ENCODE measurements at places on chromosomes 2 and 18.
A peak's percentile ranks its signal among the peaks of the same experiment; 100 is the strongest.

GRCh38 chr2:30272286-30272685, 41.0 kb downstream of the LBH start:
- DNase-seq = no peak

- no peak for DNase-seq
These were observed 56.8 kb upstream of the MGAT4A start for GRCh38 chr2:98787700-98788099.

DNA sequence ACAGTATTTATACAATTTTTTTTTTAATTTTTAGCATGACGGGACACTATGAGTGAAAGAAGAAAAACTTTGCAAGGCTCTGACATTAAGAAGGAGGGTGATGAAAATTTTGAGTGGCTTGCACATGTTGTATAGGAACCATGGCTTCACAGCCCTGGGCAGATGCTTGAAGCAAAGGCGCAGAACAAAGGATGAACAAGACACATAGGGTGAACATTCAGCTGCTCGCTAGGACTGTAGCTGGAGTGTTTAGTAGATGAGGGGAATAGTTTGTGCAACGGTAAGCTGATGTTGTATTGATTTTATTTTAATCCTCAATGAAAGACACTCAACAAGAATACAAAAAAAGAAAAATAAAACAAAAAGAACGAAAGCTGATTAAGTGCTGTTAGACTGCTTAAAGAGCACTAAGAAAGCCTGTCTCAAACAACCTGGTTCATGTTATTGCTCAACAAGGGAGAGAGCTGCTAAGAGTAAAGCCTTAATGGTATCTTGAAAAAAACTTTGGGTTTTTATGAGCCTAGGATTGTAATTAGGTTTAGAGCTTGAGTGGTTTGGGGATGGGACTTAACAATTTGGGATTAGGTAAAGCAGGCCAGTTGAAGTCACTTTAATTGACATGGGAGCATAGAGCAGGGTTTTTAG, 41.2 kb upstream of the GCFC2 start:
- DNase-seq = peak; percentile 47

DNA sequence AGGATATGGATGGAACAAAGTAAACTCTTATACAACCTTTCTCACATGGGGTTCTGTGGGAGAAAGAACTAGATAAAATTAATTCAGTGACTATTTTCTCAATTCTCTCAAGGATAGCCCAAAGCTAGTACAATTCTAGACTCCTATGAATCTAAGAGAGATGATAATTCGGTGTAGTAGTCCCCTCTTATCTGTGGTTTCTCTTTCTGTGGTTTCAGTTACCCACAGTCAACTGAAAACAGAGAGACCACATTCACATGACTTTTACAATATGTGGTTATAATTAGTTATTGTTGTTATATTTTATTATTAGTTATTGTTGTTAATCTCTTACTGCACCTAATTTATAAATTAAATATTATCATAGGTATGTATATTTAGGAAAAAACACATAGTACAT, 53.5 kb upstream of the C2orf15 start:
- DNase-seq = no peak

GRCh38 chr2:127437781-127438726, 19.8 kb downstream of the PROC start:
- DNase-seq = peak; percentile 32

DNA sequence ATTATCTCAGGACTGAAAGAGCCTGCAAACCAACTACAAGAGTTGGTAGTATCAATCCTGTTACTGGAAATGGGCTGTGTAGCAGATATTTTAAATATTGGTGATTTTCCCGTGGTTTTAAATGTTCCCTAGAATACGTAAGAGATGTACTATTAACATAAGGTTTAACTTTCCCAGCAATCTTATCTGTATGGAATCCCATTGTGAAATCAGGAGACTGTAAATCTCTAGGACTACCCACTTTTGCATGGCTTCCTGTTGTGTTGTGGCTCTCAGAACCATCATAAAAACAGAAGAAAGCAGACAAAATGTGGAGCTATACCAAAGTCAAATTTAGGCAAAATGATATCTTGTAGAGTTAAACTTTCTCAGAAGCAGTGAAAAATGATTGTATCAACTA, 641.5 kb upstream of the SETBP1 start:
- DNase-seq = no peak

DNA sequence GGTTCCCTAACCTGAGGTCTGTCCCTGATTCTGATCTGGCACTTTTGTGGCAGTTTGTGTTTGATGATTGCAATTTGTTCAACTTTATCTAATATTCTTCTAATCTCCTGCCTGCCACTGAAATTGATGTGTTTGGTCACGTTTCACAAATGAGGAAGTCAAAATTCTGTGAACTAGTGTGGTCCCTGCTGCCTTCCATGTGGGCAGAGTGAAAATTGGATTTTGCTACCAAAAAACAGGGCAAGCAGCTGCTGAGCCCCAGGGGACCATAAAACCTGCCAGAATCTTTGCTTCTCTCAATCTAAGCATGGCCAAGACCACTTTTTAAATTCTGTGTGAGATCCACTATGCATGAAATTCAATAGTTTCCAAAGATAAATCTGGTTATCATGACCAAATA, 195.5 kb upstream of the CYRIA start:
- DNase-seq = no peak

DNA sequence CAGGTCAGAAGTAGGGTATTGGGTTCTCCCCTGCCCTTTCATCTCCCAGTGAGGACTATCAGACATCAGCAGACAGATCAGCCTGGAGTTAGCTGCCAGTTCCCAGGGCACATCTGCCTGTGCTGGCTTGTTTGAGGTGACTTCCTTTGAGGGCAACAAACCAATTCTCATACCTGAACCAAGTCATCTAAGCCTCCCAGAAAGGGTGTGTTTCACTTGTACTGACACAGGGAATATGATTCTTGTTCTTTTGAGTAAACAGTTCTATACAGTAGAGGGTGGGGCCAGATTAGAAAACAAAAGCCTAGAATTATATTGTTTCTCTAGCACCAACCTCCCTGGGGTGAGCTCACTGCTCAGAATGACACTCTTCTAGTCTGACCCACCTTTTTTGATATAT, 591.9 kb downstream of the SLC4A3 start:
- DNase-seq = no peak

- no peak for DNase-seq
These were observed 218.3 kb upstream of the SMAD7 start for GRCh38 chr18:49169037-49169521.

DNA sequence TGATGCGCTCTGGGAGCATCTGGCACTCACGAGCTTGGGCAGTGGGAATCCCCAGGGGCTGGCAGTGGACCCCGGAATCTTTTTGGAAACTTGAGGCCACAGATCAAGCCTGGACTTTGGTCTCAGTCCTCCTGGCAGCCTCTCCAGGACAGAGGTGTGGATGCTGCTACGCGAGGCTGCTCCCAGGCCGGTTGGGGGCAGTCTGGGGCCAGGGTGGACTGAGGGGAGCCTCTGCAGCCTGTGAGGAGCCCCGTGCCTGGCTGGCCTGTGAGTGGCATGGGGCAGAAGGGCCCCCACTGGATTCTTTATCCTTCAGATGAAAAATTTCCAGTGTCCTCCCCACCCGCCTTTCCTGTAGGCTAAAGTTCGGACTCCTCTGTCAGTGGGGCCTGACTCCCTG, 12.7 kb upstream of the DES start:
- no peak for DNase-seq

- no peak for DNase-seq
These were observed 18.5 kb downstream of the ZBTB7C start for GRCh38 chr18:48390641-48391040.

DNA sequence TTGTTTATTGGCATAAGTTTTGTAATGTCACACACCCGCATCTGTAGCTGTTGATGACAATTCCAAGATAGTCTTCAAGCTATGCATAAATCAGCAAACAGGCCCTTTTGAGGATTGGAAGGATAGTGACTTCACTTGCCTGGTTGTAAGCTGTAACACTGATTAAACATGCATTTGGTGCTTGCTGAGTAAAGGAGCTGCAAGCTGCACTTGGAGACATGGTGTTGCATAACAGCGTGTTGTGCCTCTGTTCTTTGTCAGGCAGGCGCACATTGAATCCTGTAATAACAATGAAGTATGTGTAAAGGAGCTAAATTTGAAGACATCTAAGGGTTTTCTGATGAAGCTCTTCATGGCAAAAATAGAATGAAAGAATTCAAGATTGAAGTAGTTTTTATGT, 68.7 kb upstream of the TTC27 start:
- DNase-seq = no peak

DNA sequence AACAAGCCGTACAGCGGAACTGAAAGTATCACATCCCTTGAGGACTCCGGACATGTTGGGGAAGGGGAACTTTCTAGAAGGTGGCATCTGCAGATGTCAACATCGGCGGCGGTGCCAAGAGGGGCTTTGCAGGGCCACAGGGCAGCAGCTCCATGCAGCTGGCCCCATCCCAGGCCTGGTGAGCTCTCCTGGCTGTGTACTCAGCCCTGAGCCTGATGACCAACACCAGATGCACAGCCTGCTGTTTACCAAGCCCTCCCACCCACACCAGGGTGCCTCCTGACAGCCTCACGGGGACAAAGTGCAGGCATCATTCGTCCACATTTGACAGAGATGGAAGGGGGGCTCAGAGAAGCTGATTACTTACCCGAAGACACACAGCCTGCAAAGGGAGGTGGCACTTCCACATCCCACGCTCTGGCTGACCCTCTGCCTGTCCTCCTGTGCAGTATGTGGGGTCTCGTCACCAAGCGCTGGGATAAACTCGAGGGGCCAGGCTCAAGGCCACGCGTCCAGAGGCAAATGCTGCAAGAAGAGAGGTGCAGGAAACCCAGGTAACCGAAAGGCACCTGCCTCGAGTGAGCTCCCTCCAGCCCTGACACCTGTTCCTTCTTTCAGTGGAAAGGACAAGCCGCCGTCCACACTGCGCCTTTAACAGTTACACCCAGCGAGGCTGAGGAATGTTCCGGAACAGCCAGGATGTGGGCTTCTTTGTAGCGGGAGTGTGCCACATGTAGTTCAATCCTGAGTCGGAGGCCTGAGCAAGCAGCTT, 69.0 kb upstream of the ASAP2 start:
- no peak for DNase-seq

GRCh38 chr2:75321599-75321922, 122.2 kb upstream of the TACR1 start:
- DNase-seq = no peak

DNA sequence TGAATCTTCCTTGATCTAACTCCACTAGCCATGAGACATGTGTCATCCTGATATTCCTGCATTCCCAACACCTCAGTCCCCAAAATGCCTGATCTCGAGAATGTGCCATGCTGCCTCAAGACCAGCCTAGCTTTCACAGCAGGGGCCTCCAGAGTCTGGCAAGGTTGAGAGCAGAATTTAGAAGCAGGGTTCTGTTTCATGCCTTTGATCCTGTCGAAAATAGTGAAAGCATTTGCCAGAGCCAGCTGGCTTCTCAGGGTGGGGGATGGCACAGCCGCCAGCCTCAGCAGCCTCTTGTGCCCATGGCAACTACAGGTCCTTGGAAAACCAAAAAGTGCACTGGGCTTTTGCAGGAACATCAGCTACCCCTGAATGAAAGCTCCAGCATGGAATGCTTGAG, 143.5 kb downstream of the RTN4 start:
- DNase-seq = no peak

- DNase-seq = no peak
These were observed 63.7 kb upstream of the BCL2L11 start for GRCh38 chr2:111057045-111057444.

- DNase-seq = peak; percentile 5
These were observed 313.3 kb downstream of the AGAP1 start for GRCh38 chr2:235806986-235807750.

DNA sequence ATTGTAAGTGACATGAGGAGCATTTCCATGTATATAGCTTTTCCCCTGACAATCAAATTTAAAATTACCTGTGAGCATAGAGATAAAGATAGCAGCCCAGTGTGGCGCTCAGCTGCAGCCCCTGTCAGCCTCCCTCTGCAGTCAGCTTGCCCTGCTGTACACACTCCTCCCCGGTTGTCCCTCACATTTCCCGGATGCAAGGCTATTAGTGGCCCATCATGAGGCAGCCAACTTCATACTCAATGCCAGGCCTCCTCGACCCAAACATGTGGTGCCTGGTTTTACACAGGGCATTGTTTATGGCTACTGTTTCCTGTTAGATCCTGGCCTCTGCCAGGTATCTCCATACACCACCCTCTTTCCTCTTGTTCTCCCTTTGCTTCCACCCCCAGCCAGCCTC, 116.1 kb upstream of the SH3BP4 start:
- DNase-seq = no peak

DNA sequence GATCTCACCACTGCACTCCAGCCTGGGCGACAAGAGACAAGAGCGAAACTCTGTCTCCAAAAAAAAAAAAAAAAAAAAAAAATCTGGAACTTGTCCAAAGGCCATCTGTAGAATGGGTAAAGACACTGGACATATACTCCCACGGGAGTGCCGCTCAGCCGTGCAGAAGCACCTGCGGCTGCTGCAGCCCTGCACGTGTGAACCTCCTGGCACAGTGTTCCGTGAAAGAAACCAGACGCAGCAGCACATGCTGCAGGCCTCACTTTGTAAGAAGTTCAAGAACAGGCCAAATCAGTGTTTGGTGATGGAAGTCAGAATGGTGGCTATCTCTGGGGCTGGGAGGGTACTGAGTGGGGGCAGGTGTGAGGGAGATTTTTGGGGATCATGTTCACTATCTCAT, 6.5 kb downstream of the CHRND start:
- DNase-seq = no peak

GRCh38 chr2:26382564-26382963, 19.2 kb upstream of the DRC1 start:
- DNase-seq = no peak

- DNase-seq = no peak
These were observed 78.2 kb downstream of the KCTD1 start for GRCh38 chr18:26470011-26470637.

DNA sequence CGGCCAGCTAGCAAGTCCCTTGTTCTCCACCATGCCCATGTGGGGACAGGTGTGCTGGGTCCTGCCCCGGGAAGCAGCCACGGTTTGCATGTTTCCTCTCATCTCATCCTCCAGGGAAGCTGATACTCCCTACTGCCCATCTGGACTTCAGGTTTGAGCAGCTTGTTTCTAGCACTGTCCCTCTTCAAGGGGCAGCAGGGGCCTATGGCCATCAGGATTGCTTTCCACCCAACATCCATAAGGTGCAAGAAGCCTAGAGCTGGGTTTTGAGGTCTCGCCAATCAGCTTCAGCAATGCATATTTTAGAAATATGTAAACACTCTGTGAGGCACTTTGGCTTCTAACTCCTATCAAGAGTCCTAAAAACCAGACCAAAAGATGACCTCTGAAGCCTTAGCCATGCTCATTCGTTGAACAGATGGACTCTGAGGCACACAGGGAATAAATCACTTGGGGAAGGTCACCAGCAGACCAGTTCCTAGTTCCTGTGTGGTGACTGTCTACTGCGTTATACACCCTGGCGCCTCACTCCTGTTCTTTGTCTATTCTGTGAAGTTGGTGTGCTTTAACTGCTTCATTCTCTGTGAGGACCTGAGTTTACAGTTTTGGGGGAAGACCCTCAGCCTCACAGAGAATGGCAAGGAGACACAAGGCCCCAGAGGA, 192.6 kb upstream of the TWIST2 start:
- no peak for DNase-seq

- no peak for DNase-seq
These were observed 316.2 kb upstream of the MGAT5 start for GRCh38 chr2:133937669-133938068.

- no peak for DNase-seq
These were observed 238.2 kb upstream of the RBMS1 start for GRCh38 chr2:160731856-160732255.
